ENCODE measurements at places on chromosomes 11 and 22. TPM values are rescaled to one million over a fixed set of nuclear protein-coding genes. Genes with fewer than 3 reads are reported as not detected.

The GLB1L2 gene
- 4.1 TPM for total RNA-seq

The KRTAP5-1 gene
- total RNA-seq: not detected

The TSSK2 gene
- total RNA-seq: not detected

The HBD gene
- not detected for total RNA-seq

The TRIM49 gene
- not detected for total RNA-seq

The KDM4E gene
- total RNA-seq: not detected

The APLNR gene
- 1.8 TPM for total RNA-seq

The SERPIND1 gene
- total RNA-seq: not detected

The PLEKHA7 gene
- total RNA-seq: 10.8 TPM

GRCh38 chr22:23969071-23969470 is 2.4 kb downstream of the DDTL start:
- no peak overlapping the region for H3K27ac ChIP-seq
- peaks cover 18% of the 10 kb centered on the region for H3K36me3 ChIP-seq
- no peaks in the 10 kb centered on the region for H3K27me3 ChIP-seq

- no peak overlapping the region for H3K4me3 ChIP-seq
- no peak for DNase-seq
- no peak overlapping the region for H3K27ac ChIP-seq
- H3K27me3 ChIP-seq: no peaks in the 10 kb centered on the region
- H3K4me1 ChIP-seq: no peaks in the 10 kb centered on the region
- H3K36me3 ChIP-seq: no peaks in the 10 kb centered on the region
These were observed 87.7 kb upstream of the ALX4 start for GRCh38 chr11:44397586-44398178.

DNA sequence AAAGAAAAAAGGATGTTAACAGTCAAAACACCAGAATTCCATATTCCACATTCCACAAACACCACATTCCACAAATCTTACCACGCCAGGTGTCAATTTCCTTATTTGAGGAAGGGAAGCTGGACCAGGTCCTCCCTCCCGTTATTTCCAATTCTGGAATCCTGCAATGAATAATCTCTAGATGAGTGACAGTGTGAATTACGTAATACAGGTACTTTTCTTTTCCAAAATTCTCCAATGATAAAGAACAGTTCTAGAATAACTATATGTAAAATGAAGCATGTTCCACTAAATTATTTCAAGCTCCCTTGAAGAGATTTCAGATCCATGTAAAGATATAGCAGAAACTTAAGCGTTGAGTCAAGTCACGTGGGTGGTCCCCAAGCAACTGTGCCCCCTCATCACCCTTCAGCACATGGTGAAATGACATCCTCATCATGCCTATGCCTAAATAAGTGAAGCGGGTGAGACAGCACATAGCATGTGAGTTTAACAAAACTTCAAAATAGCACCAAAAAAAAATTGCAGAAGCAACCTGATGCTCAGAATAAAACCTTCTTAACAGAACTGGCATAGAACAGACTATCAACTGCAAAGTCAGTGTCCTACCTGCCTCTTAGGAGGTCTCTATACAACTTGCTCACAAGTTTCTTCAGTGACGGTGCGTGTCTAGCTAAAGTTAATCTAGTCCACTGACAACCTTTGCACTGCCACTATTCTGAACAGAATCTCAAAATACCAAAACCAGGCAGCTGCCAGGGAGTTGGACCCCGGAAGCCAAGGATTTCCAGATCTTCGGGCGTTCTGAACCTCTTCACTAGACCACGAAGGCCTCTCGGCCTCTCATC is 876 bp downstream of the NFRKB start:
- no peak for DNase-seq
- H3K27me3 ChIP-seq: no peaks in the 10 kb centered on the region
- H3K36me3 ChIP-seq: no peaks in the 10 kb centered on the region
- H3K4me3 ChIP-seq: peak overlapping the region; percentile 94
- H3K4me1 ChIP-seq: peaks cover 16% of the 10 kb centered on the region

GRCh38 chr11:57303990-57304579 is 20.7 kb downstream of the TNKS1BP1 start:
- no peak for DNase-seq
- H3K27me3 ChIP-seq: no peaks in the 10 kb centered on the region
- peaks cover 51% of the 10 kb centered on the region for H3K36me3 ChIP-seq
- peaks cover 15% of the 10 kb centered on the region for H3K4me1 ChIP-seq

DNA sequence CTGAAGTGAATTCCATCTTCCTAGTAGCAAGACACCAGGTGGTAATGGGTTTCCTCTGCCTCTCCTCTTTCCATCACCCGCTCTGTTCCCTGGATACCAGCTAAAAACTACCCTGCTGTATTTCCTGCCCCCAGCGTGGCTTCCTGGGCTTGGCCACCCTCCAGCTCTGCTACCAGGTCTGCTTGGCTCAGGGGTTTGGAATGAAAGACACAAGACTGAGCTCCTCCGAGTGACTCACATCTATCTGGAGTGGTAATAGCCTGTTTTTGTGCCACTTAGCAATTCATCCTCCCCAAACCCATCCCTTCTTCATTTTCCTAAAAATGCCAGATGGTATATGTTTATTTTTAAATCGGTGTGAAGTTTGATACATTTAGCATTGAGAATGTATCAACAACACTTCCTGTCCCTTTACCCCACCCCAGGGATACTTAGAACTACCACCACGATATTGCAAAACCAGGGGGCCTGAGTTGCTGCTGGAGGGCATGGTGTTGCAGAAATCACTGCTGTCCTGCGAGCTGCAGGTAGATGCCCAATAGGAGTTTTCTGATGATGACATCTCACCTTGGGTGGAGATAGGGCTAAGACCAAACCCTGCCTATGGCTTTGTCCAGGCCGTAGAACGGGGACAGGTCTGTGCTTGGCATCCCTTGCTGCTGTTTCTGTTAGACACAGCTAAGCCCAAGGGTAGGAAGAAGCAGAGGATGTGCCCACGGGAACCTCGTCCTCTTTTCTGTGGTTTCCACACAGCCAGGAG is 7.5 kb upstream of the MICAL3 start:
- no peaks in the 10 kb centered on the region for H3K36me3 ChIP-seq
- H3K4me3 ChIP-seq: no peak overlapping the region
- no peak overlapping the region for H3K27ac ChIP-seq
- H3K27me3 ChIP-seq: no peaks in the 10 kb centered on the region

DNA sequence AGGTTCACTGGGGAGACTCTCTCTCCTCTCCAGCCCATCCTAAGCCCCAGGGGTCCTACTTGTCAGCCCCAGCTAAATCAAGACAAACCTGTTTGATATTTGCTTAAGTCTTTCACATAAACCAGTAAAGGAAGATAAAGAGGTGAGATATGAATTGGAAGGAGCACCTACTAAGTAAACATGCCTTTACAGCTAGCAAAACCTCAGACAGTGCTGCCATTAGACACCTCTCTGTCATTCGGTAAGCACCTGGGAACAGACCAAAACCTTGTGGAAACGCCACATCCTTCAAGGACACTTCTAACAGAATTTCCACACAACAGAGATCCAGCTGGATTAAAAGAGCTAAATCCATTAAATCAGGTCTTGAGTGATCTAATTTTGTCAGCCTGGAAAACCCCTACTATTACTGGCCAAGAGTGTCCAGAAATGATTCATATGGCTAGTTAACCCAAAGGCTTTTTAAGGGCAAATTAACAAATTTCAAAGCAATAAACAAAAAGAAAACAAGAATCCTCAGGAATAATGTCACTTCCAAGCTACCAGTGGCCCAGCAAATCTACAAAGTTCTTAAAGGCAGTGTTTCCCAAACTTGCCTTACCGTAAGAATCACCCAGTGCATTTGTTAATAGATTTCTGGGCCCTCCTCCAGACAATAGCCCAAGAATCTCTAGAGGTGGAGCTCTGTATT is 2.4 kb downstream of the VPS37C start:
- H3K4me1 ChIP-seq: peaks cover 42% of the 10 kb centered on the region
- H3K27ac ChIP-seq: peak overlapping the region; percentile 76
- no peaks in the 10 kb centered on the region for H3K27me3 ChIP-seq
- DNase-seq: no peak
- peak overlapping the region; percentile 29 for H3K4me3 ChIP-seq

- H3K4me1 ChIP-seq: peaks cover 4% of the 10 kb centered on the region
- no peak overlapping the region for H3K4me3 ChIP-seq
- H3K27ac ChIP-seq: no peak overlapping the region
- no peak for DNase-seq
- H3K27me3 ChIP-seq: no peaks in the 10 kb centered on the region
These were observed 122.2 kb downstream of the ABTB2 start for GRCh38 chr11:34235591-34236071.

GRCh38 chr11:25520459-25520858 is 811.5 kb upstream of the ANO3 start:
- H3K4me3 ChIP-seq: no peak overlapping the region
- H3K27ac ChIP-seq: no peak overlapping the region
- H3K36me3 ChIP-seq: no peaks in the 10 kb centered on the region

- peak overlapping the region; percentile 76 for H3K27ac ChIP-seq
- peak overlapping the region; percentile 2 for H3K4me3 ChIP-seq
- DNase-seq: no peak
These were observed 35.3 kb downstream of the BCR start for GRCh38 chr22:23215294-23216241.

GRCh38 chr22:32776397-32776796 is 25.1 kb upstream of the TIMP3 start:
- H3K27ac ChIP-seq: no peak overlapping the region
- no peaks in the 10 kb centered on the region for H3K4me1 ChIP-seq
- no peak for DNase-seq

- no peaks in the 10 kb centered on the region for H3K36me3 ChIP-seq
- no peaks in the 10 kb centered on the region for H3K4me1 ChIP-seq
- DNase-seq: no peak
- no peaks in the 10 kb centered on the region for H3K27me3 ChIP-seq
- H3K27ac ChIP-seq: no peak overlapping the region
- H3K4me3 ChIP-seq: no peak overlapping the region
These were observed 125.5 kb downstream of the KCNQ1 start for GRCh38 chr11:2570211-2570811.

GRCh38 chr11:94725097-94725496 is 43.1 kb upstream of the AMOTL1 start:
- no peak overlapping the region for H3K4me3 ChIP-seq
- DNase-seq: no peak
- no peak overlapping the region for H3K27ac ChIP-seq
- H3K4me1 ChIP-seq: no peaks in the 10 kb centered on the region
- H3K27me3 ChIP-seq: no peaks in the 10 kb centered on the region
- no peaks in the 10 kb centered on the region for H3K36me3 ChIP-seq

- peaks cover 25% of the 10 kb centered on the region for H3K4me1 ChIP-seq
- no peaks in the 10 kb centered on the region for H3K36me3 ChIP-seq
- no peaks in the 10 kb centered on the region for H3K27me3 ChIP-seq
- H3K27ac ChIP-seq: peak within 1 kb of the TSS; percentile 89
- peak; percentile 64 for DNase-seq
- peak within 1 kb of the TSS; percentile 85 for H3K4me3 ChIP-seq
These were observed at the start of gene CELF1 for GRCh38 chr11:47552566-47553405. TSS of gene CELF1 (minus strand) at chr11:47553132. CDS start at chr11:47499523, 53,609 bp downstream.

DNA sequence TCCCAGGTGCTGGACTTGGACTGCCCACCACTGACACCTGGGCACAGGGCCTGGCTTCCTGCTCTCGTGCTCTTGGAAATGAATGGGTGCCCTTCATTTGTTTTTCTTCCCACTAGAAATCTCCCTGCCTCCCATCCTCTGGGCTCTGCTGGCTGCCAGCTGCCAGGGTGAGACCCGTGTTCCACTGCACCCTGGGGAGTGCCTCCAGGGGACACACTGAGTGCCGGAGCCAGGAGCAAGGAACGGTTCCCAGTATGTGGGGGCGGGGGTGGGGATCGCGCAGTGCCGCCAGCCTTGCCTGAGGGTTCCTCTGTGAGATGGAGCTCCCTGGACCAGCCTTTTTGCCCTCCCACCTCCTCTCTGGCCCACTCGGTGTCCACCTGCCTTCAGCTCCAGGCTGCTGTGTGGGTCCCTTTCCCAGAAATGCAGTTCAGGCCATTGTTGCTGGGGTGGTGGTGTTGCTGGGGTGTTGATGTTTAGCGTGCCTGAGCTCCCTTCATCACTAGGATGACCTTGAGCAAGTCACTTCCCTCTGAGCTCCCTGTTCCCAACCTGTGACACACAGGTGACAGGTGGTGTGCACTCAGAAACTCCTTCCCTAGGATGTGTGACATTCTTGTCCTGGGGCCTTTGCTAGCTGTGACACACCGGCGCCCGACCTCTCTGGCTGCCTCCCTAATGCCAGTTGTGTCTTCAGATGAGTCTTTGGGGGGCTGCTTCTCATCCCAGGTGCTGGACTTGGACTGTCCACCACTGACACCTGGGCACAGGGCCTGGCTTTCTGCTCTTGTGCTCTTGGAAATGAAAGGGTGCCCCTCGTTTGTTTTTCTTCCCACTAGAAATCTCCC is 72.1 kb downstream of the MED15 start:
- no peak overlapping the region for H3K4me3 ChIP-seq
- no peaks in the 10 kb centered on the region for H3K27me3 ChIP-seq
- H3K27ac ChIP-seq: no peak overlapping the region
- peaks cover 22% of the 10 kb centered on the region for H3K4me1 ChIP-seq

DNA sequence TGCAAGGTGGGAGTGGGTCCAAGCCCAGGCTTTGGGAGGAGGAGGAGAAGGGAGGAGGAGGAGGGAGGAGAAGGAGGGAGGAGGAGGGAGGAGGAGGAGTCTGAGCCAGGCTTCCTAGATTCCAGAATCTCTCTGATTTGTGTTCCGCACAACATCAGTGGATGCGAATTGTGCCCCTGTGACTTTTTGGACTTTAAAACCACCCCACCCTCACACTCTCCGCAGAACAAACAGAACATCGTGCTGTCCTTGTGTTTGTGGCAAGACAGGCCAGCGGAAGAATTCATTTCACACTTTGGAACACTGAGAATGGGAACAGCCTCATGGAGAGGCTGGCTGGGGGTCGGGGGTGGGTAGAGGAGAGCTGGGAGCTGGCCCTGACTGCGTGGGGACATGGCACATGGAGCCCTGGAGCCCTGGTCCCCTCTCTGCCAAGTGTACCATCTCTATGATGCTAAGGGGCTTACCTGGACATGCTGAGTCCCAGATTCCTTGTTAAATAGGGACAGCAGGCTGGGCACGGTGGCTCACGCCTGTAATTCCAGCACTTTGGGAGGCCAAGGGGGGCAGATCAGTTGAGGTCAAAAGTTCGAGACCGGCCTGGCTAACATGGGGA is 16.4 kb upstream of the SHANK2 start:
- no peak overlapping the region for H3K4me3 ChIP-seq
- no peaks in the 10 kb centered on the region for H3K36me3 ChIP-seq
- H3K27ac ChIP-seq: no peak overlapping the region
- DNase-seq: no peak

DNA sequence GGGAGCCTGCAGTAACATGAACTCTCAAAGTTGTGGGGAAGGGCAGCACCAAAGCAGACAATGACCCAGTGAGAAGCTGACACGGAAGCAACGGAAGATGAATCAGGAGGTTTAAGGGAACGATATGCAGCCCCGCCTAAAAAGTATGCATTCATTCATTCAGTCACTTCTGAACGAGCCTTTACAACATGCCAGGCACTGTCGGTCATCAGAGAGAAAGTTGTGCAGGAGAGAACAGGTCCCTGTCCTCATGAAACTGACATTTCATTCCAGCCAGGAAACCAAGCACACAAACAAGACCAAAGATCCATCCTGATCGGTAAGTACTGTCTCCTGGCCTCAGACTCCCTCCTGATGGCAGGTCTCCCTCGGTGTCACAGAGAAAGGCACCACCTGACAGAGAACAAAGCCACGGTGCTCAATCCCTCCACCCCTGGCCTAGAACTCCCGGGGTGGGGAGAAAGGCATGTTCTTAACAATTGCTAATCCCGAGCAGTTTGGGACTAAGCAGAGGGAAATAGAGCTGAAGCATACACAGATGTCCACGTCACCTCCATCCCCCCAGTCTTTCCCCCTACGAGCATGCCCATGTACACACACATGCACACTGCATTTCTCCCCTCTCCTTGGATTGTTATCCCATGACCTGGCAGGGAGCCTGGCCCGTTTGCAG is 49.3 kb downstream of the LRFN4 start:
- no peaks in the 10 kb centered on the region for H3K4me1 ChIP-seq
- no peak overlapping the region for H3K4me3 ChIP-seq
- H3K27ac ChIP-seq: no peak overlapping the region
- no peaks in the 10 kb centered on the region for H3K27me3 ChIP-seq
